LHCN-M2 (cell line): ENCODE measurements at places on chromosomes 6 and 20.

- no peak for DNase-seq
Observed at GRCh38 chr6:4299476-4299875, 164.1 kb upstream of the ECI2 start.

- DNase-seq = no peak
Observed at GRCh38 chr6:132746048-132746447, 11.7 kb downstream of the VNN2 start.

GRCh38 chr6:168181876-168182275, 102.9 kb upstream of the FRMD1 start:
- no peak for DNase-seq

DNA sequence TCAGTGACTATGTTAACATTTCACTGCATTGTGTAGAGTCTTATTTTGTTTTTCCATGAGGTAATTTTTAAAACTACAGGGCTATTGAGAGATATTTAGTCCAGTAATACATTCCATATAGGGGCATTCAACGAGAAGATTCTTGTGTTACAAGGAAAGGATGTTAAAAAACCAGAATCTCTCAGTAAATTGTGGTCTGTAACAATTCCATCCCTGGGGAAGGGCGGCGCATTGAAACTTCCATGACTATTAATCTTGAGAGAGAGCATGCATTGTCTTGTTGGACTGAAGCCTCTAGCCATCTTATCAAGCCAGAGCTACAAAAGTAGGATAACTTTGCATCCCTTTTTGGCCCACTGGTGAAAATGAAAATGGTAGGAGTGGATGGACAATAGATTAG, 119.7 kb downstream of the BCKDHB start:
- DNase-seq = no peak

GRCh38 chr6:130355572-130355971, 10.2 kb upstream of the TMEM200A start:
- no peak for DNase-seq

DNA sequence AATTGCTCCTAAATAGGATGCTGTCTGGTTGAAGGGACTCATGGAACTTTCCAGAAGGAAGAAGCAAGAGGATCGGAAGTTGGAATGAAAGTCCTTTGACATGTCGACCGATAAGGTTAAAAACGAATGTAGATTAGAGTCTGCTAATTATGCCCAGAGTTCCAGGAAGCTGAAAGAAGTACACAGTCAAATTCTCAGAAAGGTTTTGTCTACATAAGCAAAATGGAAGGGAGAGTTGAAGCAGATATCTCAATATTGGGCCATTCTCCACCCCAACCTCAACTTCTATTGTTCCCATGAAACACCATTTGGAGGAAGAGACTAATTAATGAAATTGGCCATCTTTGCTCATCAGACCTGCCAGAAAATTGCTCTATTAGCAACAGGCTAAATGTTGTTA, 64.0 kb downstream of the CAP2 start:
- DNase-seq = no peak

GRCh38 chr6:111871725-111872400, 1.4 kb downstream of the FYN start:
- peak; percentile 46 for DNase-seq

DNA sequence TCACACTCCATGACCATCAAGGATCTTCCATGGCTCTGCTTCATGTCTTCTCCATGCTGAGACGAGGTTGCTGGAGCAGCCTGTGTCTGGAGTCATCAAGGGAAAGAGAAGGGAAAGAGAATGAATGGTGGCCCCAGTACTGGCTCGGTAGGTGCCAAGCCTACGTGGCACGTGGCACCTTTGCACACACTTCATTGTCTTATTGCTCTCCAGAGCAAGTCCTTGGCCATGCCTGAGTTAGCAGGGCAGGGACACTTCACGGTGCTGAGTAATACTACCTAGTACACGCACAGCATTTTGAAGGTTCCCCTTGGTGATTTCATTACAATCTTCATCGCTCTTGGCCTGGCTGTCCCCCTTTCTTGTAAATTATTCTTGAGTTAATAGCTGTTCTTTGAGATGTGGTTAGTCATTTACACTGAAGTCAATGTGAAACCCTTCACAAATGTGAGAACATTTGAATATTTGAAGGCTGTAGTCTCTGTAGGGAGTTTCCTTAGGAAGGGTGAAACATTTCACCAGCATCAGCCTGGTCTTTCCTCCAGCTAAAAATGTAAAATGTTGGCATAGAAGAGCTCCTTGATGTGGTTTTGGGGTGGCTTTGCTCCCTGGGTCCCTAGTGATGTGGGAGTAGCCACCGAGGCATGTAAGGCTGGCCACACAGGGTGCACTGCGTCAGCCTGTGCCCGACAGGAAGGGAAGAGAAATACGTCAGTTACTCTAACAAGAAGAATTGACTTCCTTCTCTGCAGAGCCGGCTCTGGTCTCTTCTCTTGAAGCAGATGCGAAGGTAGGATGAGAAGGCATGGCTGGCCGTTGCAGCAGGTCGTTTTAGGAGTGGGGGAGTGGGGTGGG, at the start of gene SYTL3:
TSS of gene SYTL3 (plus strand) at position 766 of the 855 bp plus-strand sequence. CDS start 13,215 bp downstream, outside the sequence.
- DNase-seq = peak; percentile 67

DNA sequence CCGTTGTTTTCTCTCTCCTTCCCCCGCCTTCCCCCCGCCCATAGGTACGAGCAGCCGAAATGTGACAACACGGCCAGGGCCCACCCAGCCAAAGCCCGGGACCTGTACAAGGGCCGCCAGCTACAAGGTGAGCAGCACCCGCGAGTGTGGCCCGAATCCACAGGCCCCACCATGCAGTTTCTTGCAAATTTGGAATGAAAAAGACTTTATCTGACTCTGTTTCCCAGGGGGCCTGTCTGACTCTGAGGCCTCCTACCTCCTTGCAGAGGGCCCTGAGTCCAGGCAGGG, 167.1 kb downstream of the SMOC2 start:
- DNase-seq = no peak

DNA sequence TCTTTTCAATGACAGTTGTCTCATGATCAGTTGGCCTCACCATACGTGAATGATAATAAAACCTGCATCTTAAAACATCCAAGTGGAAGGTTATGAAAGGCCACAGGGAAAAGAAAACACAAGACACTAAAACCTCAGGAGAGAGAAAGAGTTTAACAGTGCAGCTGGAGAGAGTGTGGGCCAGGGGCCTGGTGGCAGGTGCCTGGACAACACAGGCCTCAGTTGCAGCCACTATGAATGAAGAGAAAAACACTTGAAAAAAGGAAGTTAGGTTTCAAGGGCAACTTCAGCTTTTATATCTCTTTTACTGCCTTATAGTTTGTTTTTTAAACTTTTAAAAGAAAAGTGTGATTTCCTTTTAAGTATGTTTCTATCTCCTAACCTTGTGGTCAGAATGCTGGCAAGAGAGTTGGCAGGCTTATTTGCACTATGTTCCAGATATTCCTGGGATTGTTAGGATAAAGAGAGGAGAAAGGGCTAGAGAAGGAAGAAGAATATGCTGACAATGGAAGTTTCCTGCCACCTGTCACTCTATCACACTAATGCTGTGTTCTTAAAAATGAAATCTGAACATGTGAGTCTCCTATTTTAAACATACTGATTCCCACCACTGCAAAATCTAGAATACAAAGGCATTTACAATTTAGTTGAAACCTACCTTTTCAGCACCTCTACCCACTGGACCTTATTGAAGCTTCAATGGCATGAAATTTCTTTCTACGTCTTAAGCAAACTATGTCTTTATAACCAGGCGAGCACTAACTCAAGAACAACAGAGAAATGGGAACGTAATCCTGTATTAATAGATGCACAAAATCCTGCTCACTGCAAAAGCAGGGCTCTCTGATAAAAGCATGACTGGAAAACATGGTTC, 222.4 kb downstream of the CD83 start:
- DNase-seq = no peak

DNA sequence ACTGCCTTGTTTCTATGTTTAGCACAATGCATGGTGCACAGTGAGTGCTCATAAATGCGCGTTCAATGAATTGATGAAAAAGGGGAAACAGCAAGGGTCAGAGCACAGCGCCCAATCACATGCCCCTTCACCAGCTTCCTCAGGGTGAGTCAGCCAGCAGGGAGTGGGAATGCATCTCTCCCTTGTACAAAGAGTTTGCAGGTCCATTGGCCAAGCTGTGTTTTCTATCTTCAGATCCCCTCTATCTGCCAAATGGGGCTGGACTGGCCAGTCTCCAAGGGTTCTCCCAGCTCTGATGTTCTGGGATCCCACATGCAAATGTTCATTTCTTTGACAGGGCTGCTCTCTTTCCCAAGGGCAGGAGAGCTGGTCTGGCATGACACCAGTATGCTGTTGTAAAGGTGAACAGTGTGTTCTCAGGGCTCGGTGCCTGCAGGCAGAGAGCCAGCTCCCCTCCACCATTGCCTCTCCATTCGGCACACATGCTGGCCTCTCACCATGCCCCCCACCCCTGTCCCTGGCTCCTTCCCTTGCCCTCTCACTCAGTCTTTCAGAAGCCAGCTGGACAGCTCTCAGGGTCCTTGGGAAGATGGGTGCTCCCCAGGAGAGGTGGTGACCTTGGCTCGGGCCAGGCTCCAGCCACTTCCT, 25.0 kb downstream of the ANGPT4 start:
- no peak for DNase-seq

- no peak for DNase-seq
Observed at GRCh38 chr6:108039681-108040080, 34.9 kb downstream of the OSTM1 start.

- no peak for DNase-seq
Observed at GRCh38 chr20:37190354-37191112, 11.2 kb upstream of the MROH8 start.

DNA sequence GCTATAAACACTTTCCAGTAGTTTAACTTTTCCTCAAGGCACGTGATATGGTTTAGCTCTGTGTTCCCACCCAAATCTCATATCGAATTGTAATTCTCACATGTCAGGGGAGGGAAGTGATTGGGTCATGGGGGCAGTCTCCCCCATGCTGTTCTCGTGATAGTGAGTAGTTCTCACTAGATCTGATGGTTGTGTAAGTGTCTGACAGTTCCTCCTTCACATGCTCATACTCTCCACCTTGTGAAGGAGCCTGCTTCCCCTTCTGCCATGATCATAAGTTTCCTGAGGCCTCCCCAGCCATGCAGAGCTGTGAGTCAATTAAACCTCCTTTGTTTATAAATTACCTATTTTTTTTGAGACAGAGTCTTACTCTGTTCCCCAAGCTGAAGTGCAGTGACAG, 127.9 kb downstream of the DTNBP1 start:
- no peak for DNase-seq

GRCh38 chr6:136225496-136225895, 24.6 kb downstream of the MTFR2 start:
- no peak for DNase-seq

- no peak for DNase-seq
Observed at GRCh38 chr6:166704171-166704570, 77.1 kb upstream of the RPS6KA2 start.

GRCh38 chr6:53055873-53056272, 9.3 kb upstream of the FBXO9 start:
- DNase-seq = no peak

- DNase-seq = no peak
Observed at GRCh38 chr6:100449239-100449691, 15.5 kb downstream of the SIM1 start.

DNA sequence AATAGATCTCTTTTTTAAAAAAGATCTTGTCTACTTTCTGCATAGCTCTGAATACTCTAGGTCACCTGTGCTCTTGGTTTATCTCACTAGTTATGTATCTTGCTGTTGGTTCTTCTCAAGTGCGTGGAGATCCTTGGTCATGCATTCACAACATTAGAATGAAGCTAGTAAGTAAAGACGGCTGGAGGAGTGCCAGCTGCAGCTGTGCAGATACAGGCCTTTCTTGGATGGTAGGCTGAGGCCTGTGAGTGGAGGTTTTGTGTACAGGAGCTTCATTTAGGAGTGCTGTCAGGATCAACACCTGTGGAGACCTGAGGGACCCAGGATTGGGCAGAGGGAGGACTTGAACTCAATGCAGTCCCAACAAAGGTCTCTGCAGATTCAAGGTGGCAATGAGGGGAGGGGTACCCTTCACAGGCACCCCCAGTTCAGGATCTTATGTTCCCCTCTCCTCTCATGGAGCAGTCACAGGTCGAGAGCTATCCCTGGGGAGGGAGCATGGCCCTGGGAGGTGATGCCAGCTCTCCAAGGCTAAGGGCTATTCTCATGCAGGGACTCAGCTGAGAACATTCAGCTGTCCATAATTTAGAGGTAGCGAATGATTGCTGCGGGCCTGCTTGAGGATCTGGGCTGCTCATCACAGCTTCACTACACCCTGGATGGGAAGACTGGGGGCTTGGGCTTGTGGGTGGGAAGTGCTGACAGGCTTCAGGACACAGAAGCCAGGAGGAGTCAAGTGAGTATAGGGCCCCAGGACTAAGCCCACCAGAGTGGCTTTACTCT, 98.9 kb upstream of the ENPP5 start:
- no peak for DNase-seq

GRCh38 chr20:8624616-8625015, 444.3 kb upstream of the PLCB4 start:
- DNase-seq = no peak

GRCh38 chr6:56510984-56511531, 131.6 kb downstream of the DST start:
- no peak for DNase-seq

DNA sequence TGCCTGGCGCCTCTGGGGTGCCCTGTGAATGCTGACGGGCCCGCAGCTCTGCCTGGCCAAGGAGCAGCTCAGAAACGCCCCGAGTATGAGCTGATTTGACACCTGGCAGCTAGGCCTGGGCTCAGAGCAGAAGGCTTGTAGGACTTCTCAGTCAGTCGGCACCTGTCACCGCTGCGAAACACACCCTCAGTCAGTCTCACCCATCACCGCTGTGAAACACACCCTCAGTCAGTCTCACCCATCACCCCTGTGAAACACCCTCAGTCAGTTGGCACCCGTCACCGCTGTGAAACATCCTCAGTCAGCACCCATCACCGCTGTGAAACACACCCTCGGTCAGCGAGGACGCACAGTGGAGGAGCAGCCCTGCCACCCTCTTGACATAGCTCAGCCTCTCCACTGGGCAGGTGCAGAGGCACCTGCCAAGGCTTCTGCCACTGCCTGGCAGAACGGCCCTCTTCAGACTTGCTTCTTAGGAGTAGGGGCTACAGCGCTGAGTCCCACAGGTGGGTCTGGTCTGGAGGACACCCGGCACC, 109.0 kb downstream of the PSMB1 start:
- no peak for DNase-seq

- DNase-seq = no peak
Observed at GRCh38 chr20:54112221-54112884, 42.0 kb upstream of the BCAS1 start.

GRCh38 chr20:5192570-5193431, 66.0 kb downstream of the CDS2 start:
- DNase-seq = no peak

DNA sequence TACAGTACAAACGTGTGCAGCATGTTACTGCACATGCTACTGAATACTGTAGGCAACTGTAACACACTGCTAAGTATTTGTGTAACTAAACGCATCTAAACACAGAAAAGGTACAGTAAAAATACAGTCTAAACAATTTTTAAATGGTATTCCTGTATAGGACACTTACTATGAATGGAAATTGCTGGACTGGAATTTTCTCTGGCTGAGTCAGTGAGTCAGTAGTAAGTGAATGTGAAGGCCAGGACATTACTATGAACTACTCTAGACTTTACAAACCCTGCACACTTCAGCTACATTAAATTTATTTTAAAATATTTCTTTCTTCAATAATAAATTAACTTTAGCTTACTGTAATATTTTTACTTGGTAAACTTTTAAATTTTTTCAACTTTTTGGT, 225.0 kb upstream of the TENT5A start:
- no peak for DNase-seq
